ENCODE measurements at places on chromosomes 16 and 17.

GRCh38 chr17:49362723-49363117 lies 670 bp upstream of the ZNF652 start:
- DNase-seq = peak; percentile 39

DNA sequence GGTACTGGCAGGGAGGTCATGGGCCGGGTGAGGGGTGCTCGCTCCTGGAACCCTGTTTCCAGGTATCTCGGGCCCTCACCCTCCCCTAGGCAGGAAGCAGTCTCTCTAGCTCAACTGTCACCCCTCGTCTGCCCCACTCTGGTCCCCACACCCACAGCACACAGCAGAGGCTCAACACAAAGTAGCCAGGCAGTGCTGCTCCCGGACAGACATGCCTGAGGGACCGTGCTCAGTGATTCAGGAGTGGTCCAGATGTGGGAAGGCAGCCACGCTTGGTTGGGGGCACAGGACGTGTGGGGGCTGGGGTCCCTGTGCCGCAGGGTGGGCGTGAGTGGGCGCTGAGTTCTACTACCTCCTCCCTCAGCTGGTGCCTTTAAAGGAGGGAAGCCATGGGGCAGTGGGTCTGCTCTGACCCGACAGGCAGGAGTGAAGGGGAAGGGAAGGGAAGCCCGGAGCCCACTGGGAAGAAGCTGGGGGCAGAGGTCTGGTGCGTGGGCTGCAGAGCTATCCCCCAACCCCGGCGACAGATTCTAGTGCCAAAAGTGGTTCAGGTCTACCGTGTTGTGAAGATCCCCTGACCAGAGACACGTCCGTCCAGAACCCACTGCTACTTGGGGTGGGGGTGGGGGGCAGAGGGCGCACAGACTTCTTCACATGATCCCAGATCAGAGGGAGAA lies 11.8 kb downstream of the SLC16A3 start:
- DNase-seq = no peak

DNA sequence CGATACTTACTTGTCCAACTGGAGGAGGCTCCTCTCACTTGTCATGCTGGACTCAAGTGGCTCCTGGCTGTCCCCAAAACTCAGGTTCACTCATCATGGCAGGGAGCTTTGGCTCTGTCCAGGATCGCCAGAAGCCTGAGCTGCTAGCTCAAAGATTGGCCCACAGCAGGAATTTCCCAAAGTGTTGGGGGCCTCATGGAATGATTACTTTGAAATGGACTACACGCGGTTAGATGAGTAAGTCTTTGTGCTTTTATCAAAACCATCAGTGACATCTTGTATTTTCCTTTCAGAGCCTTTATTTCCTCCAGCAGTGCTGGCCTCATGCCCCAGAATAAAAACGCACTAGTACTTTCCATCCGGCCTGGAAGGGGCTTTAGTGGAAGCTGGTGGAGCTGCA lies 29.2 kb upstream of the PHB1 start:
- DNase-seq = no peak

DNA sequence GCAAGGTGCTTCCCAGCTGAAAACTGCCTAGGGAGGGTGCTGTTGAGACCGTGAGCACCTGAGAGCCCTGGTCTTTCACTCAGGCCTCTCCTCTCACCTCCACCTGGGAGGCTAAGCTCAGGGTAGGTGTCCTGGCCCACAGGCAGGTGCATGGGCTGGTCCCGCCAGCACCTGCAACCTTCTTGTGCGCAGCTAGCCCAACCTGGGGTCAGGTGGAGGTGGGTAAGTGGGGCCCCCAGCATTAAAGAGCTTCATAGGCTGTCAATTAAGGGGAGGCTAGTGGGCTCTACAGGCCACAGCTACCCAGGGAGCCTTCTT lies 8.7 kb downstream of the ADCY7 start:
- DNase-seq = no peak

- no peak for DNase-seq
Observed at GRCh38 chr16:5875416-5875815, 777.8 kb upstream of the EEF2KMT start.

DNA sequence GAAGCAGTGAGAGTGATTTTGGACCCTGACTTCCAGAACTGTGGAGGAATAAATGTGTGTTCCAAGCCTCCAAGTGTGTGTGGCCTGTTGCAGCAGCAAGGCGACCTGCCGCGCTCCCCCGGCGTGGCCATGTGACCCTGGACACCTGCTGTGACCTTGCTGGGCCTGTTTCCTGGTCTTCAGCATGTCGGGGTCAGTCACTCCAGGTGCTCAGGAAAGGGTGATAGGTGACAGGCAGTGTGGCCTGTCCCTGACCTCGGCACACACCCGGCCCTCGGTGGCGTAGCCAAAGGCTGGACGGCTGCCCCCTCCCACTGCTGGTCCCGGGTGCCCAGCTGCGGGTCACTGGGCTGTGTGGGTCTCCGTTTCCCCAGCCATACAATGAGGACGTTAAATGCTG lies 31.8 kb upstream of the ZNF469 start:
- no peak for DNase-seq

GRCh38 chr17:46190763-46191162 lies 2.5 kb downstream of the KANSL1 start:
- DNase-seq = no peak

DNA sequence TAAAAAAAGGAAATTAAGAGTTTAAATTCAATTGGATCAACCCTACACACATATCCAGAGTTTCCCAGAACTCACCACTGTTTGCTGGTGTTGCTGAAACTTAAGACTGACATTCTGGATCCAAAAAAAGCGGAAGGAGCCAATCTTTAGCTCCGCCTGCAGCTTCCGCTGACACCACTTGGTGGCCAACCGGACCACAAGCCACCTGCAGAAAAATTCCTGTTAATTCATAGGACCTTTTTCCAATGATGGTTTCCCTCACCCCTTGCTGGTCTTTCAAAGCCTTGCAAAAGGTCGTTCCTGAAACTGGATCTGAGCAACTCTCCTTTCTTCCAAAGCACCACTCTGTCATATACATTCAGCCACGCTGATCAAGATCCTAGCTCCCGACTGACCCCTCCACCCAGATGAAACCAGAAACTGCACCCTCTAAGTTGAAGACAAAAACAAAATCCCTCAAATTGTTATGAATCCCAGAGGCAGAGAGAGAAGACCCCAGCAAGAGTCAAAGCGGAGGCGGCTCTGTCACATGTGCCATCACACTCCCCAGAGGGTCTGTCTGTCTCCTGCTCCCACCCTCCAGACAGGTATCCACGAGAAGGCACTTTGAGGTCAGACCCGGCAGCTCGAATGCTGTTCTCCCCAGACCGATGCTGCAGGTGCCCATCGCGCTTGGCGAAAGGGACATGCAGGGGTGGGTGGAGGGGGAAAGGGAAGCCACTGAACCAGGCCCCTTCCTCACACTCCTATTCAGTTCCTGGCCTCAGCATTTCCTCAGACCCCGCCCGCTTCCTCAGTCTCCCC lies 773 bp downstream of the BLTP2 start:
- peak; percentile 79 for DNase-seq

DNA sequence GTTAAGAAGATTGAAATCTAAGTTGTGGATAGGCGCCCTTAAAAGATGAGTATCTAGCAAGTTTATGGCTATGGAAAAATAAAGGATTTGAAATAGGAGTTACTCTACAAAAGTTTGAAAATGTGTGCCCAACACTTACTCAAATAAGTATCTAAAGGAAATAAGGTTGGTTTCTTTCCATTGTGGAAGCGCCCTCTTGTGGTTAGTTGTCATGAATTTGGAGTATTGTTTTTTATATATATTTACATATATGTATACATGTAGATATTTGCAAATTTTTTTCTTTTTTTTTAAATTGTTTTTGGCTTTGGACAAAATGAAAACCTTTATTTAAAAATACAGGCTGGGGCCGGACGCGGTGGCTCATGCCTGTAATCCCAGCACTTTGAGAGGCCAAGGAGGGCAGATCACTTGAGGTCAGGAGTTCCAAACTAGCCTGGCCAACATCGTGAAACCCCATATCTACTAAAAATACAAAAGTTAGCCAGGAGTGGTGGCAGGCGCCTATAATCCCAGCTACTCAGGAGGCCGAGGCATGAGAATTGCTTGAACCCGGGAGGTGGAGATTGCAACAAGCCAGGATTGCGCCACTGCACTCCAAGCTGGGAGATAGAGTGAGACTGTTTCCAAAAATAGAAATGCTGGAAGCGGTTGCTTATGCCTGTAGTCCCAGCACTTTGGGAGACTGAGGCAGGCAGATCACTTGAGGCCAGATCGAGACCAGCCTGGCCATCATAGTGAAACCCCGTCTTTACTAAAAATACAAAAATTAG lies 24.0 kb upstream of the VPS4A start:
- peak; percentile 44 for DNase-seq

GRCh38 chr16:10678655-10679054 lies 16.1 kb downstream of the TEKT5 start:
- DNase-seq = no peak

DNA sequence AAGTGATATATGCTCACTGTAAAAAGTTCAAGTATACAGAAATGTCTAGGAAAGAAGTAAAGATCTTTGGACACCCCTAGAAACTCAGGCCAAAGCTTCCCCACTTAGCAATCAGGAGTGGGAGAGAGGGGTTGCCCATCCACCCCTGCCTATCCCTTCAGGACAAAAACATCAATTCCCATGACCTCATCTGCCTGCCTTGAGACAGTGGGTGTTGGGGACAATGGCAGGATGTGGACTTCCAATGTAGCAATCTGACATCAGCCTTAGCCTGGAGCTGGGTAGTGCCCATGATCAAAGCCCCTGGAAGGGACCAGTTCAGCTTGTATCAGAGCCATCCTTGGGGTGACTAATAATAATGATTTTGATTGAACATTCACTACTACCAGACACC lies 18.1 kb downstream of the ITPRIPL2 start:
- no peak for DNase-seq

GRCh38 chr16:85683363-85683762 lies 5.4 kb downstream of the GINS2 start:
- DNase-seq = no peak

- DNase-seq = no peak
Observed at GRCh38 chr16:75733305-75734211, 7.3 kb upstream of the CPHXL start.

DNA sequence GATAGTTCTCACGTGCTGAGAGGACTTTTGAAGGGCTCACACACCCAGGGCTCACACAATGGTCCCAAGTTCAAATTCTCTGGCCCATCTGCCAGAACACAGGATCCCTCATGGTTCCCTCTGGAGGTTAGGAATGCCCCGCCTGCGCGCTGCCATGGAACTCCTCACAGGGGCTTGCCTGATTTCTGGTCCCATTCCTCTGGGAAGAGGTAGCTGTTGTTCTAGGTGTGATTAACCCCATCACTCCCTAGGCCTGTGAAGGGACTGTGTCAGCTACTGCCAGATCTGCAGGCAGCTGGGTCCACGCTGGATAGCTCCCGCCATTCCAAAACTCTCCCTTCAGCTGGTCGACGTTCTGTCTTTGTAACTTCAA lies 2.3 kb upstream of the ARMC5 start:
- DNase-seq = no peak

DNA sequence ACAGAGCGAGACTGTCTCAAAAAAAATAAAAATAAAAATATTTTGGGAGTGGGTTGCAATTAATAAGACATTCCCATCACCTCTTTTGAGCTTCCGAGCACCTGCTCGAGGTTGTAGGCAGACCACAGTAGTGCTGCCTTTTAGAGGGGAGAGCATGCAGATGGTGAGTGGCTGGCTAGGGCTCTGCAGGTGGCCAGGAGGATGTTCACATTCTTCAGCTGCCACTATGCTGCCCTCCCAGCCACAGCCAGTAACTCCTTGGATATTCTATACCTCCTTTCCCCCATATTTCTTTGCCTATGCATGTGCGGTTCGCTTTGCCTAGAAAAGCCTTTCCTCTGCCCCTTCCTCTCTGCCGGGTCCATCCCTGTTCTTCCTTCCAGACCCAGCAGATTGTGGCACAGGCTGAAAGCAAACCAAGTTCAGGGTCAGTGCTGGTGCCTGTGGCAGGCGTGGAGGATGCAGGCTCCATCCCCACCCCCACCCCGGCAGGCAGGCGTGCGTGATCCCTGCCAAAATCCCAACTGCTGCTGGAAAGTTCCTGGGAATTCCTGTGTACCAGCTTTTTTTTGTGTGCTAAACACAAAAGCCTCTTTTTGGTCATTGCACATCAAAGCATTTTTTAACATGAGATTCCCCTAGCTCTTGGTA lies 33.8 kb upstream of the CMIP start:
- DNase-seq = no peak

DNA sequence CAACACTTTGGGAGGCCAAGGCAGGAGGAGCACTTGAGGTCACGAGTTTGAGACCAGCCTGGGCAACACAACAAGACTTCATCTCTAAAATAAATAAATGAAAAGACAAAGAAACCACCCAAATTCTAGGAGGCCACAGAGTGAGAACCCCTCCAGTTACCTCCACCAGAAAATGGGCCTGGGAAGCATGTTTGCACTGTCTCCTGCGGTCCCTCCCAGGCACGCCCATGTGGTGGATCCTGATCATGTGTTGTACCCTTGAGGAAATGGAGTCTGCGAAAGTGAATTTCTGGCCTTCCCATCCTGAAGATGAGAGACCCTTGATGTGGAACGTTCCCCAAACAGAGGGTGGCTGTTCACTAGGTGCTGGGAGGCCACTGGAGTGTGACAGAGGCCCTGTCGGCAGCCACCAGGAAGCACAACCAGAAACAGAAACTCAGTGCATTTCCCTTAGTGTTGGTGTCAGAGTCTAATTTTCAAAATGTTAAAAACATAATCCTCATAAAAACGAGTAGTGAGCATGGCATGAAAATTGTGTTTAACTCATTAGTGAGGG lies 19.2 kb upstream of the USP22 start:
- no peak for DNase-seq

- DNase-seq = no peak
Observed at GRCh38 chr16:74169066-74169465, 127.5 kb upstream of the PSMD7 start.

DNA sequence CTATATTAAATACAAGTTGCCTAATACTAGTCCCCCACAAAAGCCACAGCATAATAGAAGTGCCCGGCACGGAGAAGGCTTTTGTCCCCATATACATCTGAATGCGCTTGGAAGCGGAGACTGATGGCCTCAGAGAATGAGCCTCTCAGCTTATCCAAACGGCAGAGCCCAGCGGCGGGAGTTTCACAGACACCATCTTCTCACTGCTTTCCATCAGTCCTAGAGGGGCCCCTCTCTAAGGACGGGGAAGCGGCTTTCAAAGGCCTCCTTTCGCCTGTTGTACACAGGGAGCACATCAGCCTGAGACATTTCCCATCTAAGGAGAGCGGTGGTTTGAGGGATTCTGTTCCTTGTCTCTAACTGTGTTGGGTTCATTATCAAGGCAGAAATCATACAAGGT lies 16.9 kb downstream of the NXN start:
- no peak for DNase-seq

GRCh38 chr16:74700438-74701225 lies at the start of gene MLKL:
Gene MLKL (minus strand): TSS chr16:74700862. CDS start chr16:74695757, 5,105 bp downstream.
- peak; percentile 84 for DNase-seq

DNA sequence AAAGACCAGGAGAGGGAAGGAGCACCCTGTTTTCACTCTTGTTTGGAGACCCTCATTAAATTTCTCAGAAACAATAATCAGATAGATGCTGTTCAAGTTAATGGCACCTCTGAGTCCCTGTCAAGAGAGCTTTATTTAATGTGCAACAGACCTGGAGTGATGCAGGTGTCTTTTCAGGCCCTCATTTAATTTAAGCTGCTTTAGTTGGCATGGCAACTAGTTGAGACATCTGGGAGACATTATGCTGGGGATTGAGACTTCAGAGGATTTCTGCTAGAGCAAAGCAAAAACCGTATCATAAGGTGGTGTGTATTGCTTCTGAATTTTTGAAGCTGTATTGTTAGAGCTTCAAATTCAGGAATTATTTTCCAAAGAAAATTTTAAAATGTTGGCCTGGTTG lies 108.5 kb downstream of the NLK start:
- DNase-seq = no peak

- DNase-seq = no peak
Observed at GRCh38 chr17:17191961-17192381, 14.2 kb downstream of the PLD6 start.

Data from CD14-positive monocyte (primary cell).